Activated B cell treated with CpG ODN at 0.5 μM for 24 hours (primary cell): ENCODE measurements at places on chromosomes 5 and 9.

DNA sequence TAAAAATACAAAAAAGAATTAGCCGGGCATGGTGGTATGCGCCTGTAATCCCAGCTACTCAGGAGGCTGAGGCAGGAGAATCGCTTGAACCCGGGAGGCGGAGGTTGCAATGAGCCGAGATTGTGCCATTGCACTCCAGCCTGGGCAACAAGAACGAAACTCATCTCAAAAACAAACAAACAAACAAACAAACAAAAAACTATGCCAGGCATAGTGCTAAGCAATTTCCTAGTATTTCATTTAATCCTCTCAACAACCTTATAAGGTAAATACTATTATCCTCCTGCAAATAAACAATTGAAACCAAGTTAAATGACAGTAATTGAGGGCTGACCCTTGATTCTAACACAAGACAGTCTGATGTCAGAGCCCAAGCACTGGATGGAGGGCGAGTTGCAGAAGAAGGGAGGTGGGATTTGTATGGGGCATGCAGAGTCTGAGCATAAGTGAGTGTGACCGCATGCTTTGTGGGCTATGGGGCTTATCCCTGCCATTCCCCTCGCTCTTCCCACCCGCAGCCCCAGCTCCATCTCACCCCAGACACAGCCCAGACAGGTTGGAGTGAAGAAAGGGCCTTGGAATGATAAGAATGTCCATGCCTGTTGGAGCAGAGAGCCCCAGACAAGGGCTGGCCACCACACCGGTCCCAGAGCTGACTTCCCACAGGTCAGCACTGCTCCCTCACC lies 24.3 kb upstream of the RPS14 start:
- DNase-seq: no peak

DNA sequence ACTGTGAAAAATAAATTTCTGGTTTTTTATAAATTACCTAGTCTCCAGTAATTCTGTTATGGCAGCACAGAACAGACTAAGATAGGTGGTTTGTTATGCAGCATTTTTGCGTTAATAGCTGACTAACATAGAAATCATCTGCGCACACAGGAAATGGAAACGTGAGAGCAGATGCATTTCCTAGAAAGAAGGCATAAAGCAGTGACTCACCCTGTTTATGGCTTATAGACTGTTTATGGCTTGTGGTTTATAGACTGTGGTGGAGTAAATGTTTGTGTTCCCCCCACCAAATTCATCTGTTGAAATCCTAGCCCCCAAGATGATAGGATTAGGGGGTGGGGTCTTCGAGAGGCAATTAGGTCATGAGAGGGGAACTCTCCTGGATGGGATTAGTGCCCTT lies 18.3 kb upstream of the OSMR start:
- DNase-seq: no peak

DNA sequence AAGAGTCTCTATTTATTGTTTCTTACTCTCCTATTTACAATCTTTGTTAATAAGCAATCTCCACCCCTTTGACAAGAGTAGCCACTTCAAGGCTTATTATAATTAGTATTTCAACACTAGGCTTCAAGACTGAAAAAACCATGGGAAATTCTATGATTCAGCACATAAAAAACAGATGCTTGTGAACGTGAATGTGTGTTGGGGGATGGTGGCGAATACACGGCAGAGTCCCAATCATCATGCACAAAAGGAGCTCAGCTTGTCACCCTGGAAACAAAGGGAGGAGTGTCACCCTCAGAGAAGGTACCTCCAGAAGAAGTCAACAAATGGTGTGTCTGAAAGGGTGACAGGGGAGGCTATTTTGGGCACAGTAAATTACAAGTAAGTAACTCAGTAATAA lies 157.2 kb upstream of the RETREG1 start:
- DNase-seq: no peak

GRCh38 chr5:138662599-138662998 lies 87.4 kb upstream of the HSPA9 start:
- no peak for DNase-seq

- no peak for DNase-seq
Measured at GRCh38 chr5:95175106-95175505, 109.8 kb downstream of the MCTP1 start.

DNA sequence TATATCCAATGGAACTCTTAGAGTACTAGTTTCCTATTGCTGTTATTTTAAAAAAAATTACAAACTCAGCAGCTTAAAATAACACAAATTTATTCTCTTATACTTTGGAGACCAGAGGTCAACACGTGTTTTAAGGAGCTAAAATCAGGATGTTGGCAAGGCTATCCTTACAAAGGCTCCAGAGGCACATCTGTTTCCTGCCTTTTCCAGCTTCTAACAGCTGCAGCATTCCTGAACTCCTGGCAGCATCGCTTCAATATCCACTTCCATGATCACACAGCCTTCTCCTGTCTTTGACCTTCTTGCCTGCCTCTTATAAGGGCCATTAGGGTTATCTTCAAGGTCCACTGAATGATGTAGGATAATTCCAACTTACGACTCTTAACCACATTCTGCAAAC lies 92.2 kb upstream of the CCNG1 start:
- DNase-seq: no peak

- DNase-seq: no peak
Measured at GRCh38 chr9:107213080-107213479, 70.0 kb upstream of the RAD23B start.

- DNase-seq: peak; percentile 33
Measured at GRCh38 chr5:142699184-142699720, 13.4 kb upstream of the FGF1 start.

DNA sequence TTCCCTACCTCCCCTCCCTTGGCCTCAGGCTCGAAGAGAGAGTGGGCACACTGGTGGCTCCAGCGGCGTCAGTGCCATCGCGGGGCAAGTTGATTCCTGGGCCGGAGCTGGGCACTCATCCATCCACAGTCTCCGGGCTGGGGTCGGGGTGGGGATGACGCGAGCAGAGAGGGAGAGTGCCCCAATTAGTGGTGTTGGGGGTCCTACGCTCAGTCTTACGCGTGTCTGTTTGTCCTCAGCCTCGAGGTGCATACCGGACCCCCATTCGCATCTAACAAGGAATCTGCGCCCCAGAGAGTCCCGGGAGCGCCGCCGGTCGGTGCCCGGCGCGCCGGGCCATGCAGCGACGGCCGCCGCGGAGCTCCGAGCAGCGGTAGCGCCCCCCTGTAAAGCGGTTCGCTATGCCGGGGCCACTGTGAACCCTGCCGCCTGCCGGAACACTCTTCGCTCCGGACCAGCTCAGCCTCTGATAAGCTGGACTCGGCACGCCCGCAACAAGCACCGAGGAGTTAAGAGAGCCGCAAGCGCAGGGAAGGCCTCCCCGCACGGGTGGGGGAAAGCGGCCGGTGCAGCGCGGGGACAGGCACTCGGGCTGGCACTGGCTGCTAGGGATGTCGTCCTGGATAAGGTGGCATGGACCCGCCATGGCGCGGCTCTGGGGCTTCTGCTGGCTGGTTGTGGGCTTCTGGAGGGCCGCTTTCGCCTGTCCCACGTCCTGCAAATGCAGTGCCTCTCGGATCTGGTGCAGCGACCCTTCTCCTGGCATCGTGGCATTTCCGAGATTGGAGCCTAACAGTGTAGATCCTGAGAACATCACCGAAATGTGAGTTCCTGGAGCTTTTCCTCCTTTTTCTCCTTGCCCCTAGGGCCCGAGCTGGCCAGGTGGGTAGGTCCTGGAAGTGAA lies 861 bp downstream of the NTRK2 start:
- DNase-seq: no peak

DNA sequence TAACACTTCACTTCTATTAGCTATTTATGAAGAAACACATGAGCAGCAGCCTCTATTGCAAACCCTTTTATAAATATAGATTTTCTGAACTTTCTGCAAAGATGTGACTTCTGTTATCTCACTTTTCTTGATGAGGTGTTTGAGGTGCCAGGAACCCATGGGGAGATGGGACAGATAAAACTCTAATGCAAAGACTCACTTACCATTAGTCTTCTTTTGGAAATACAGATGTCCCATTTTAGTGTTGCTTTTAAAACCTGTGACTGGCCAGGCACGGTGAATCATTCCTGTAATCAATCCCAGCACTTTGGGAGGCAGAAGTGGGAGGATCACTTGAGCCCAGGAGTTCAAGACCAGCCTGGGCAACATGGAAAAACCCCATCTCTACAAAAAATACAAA lies 171.3 kb upstream of the GAS1 start:
- DNase-seq: no peak
